Central memory CD4-positive, alpha-beta T cell (primary cell): ENCODE measurements at places on chromosomes 13 and 19.

DNA sequence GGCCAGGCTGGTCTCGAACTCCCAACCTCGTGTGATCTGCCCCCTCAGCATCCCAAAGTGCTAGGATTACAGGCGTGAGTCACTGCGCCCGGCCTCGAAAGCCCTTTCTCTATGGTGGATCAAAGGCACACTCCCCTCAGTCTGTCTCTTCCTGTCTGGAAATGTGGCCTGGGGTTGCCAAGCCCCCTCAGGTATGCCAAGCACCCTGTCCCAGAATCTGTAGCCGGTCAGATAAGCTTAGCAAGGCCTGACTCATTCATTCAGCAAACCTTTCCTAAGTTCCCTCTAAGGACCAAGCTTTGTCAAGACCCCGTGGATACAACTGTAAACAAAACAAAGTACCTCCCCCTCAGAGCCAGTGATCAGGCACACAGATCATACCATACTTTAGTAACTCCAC, 14.1 kb downstream of the NUCB1 start:
- DNase-seq, result no peak

GRCh38 chr13:100476963-100477362, 111.6 kb downstream of the GGACT start:
- DNase-seq, result no peak

GRCh38 chr19:4977299-4978174, 8.6 kb downstream of the KDM4B start:
- no peak for DNase-seq

DNA sequence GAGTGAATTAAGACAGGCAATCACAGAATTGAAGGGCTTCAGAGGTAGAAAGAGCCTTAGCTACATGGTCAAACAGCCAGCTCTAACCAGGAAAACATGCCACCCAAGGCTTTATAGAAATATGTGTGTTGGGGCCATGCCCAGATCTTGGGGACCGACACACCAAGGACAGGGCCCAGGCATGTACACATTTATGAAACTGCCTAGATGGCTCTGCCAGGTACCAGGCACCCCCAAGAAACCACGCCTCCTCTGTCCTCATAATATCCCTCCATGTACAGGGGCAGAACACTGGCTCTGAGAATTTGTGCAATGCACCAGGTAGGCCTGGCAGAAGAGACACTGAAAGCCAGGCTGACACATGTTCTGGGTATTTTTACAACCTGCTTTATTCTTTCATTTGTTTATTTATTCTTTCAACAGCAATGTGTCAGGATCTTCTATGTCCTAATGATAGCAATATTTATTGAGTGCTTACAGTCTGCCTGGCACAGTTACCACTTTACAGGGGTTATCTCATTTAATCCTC, 137.9 kb upstream of the LSM14A start:
- no peak for DNase-seq

GRCh38 chr13:47859165-47859564, 141.9 kb downstream of the SUCLA2 start:
- DNase-seq, result no peak

- DNase-seq, result peak; percentile 89
These were observed at the start of gene FKBP8 for GRCh38 chr19:18542941-18543813. Gene FKBP8, minus strand, starts transcription at chr19:18543573. Its CDS starts 1,603 bp downstream, at chr19:18541970.

GRCh38 chr13:101217086-101217485, 199.2 kb downstream of the NALCN start:
- no peak for DNase-seq

- DNase-seq, result peak; percentile 26
These were observed 187.9 kb downstream of the KATNAL1 start for GRCh38 chr13:30119476-30119875.
